ENCODE measurements at places on chromosomes 7 and 10.

DNA sequence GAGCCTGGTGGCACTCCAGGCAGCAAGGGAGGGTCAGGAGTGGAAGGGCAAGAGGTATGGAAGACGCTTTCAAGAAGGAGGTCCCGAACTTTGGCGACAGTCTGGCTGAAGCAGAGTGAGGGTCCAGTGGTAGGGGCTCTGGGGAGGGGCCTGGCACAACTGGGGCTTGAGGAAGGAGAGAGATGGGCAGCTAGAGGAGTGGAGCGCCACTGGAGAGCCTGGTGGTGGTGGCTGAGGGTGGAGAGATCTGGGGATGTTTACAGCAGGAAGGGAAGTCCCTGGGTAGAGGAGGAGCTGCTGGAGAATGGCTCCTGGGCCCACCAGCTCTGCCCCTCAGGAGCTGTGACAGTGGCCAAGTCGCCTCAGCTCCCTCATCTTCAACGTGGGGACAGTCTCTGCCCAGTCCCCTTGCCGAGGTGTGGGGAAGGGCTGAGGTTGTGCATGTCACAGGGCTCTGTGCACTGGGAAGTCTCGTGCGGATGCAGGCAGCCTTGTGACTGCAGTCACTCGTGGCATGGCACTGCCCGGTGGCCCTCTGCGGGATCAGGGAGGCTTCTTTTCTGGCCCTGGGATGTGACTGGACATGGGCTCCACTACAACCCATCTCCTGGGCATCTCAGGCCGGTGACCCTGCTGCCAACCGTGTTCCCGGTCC lies 18.5 kb downstream of the UBTD1 start:
- no peak for DNase-seq

- peak; percentile 71 for DNase-seq
Observed at GRCh38 chr7:128398016-128398840, 11.6 kb downstream of the IMPDH1 start.

DNA sequence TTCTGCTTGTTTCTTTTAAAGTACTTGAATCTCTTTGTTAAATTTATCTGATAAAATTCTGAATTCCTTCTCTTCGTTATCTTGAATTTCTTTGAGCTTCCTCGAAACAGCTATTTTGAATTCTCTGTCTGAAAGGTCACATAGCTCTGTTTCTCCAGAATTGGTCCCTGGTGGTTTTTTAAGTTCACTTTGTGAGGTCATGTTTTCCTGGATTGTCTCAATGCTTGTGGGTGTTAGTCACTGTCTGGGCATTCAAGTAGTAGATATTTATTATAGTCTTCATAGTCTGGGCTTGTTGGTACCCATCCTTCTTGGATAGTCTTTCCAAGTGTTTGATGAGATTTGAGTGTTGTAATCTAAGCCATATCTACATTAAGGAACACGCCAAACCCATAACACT lies 1060.6 kb downstream of the LRMDA start:
- DNase-seq = no peak

GRCh38 chr7:129877146-129877792 lies 75.5 kb downstream of the UBE2H start:
- DNase-seq = no peak

DNA sequence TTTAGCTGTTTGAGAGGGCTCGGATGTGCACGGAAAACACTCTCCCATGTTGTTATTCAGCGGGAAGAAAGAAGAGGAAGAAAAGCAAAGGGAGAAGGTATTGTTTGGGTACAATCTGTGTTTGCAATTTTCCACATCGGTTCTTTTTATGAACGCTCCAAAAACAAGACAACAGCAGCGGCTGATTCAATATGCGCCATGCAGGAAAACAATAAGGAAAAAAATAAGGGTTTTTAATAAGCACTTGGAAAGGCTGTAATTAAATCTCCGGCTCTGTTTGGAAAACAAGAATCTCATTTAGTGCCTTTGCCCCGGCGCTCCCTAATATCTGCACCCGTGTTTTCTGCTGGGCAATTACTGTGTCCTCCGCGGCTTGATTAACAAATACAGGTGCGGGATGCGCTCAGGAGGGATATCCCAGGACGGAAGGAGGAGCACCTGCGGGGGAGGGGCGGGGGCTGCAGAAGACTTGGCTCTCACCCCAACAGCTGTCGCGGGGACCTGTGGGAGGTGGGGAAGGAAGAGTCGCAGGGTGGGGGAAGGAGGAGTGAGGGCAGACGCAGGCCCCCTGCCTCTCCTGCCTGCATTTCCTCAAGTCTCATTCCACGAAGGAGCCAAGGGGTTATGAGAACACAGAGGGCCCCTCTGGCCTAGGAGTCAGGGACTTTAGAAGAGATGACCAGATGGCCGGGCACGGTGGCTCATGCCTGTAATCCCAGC lies 181.5 kb upstream of the PODXL start:
- DNase-seq = no peak

DNA sequence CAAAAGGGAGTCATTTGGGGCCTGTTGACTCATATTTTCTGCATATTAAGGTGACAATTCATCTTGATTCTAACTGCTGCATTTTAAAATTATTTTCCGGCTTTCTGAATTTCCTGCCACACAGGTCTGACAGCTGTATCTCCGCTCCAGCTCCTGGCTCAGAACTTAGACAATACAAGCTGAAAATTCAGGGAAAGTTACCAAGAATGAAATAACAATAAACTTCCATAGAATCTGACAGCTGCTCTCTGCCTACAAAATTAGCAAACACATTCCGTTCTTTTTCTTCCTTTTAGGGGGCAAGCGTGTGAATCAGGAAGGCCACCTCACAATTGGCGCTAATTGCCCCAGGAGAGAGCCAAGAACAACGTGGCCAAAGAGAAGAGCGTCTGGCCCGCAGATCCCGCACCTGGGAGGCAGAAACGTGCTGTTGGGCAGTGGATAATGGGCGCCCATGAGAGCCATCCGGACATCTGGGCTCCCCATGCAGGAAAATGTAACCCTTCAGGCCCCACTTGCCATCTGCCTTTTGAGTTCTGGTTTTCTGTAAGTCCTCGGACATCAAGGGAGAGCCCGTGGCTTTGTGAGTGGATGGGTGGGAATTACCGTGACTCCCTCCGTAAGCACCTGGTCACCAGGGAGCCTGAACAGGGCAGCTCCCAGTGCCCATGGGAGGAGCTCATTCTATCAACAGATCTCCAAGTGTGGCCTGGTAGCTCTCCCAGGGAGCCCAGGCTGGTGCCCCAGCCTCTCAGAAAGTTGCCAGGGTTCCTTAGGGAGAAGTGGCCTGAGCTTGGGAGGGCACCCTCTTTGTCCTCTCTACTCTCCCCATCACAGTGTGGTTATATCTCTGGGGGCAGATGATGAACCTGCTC lies 5.0 kb downstream of the CLRN3 start:
- DNase-seq = no peak

GRCh38 chr7:73932364-73932763 lies 71.4 kb downstream of the TMEM270 start:
- no peak for DNase-seq

- no peak for DNase-seq
Observed at GRCh38 chr7:27155816-27156507, 513 bp downstream of the HOXA7 start.

- no peak for DNase-seq
Observed at GRCh38 chr10:86946213-86947155, 10.9 kb downstream of the MMRN2 start.

- DNase-seq = no peak
Observed at GRCh38 chr10:18479502-18479901, 171.9 kb downstream of the NSUN6 start.

DNA sequence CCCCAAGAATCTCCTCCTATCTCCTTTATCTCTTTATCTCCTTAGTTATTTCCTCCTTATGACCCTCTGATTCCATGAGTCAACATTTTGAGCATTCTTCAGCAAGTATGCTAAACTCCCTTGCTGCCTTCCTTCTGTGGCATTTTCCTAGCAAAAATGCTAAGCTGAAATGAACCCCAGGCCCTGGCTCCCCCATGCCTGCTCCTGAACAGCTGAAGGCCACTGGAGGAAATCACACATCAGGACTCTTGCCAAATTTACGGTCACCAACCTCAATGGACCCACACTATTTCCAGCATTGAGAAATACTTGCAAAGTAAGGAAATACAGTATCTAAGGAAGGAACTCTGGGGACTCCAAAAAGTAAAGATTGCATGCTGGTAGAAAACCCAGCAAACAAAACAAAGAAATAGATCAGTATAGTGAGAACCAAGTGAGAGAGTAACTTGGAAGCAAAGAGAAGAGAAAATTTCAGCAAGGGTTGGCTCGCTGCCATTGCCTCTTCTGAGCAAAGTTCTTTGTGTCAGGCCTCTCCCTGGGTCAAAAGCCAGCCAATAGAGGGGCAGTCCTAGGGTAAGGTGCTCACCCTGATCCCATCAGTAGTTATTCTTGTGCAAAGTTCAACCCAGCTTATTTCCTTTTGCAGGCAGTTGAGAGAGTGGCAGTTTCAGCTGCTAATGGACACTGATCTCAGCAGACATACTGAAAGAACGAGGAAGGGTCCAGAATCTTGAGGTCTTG lies 5.1 kb upstream of the PLEKHS1 start:
- no peak for DNase-seq

DNA sequence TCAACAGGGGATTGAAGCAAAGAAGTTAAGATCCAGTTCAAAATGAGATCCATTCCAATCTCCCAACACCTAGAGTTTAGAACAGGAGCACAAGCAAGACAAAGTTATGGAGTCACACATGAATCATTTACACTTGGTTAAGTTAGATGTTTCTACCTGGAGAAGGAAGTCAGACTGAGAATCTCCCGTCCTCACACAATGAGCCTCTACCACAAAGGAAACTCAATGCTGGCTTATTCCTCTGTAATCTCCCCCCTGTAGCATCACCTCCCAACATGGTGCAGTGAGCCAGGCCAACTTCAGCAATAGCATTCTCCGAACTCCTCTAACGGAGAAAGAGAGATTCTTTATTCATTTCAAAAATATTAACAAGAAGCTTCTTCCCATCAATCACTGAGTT lies 82.2 kb downstream of the ELMO1 start:
- no peak for DNase-seq

DNA sequence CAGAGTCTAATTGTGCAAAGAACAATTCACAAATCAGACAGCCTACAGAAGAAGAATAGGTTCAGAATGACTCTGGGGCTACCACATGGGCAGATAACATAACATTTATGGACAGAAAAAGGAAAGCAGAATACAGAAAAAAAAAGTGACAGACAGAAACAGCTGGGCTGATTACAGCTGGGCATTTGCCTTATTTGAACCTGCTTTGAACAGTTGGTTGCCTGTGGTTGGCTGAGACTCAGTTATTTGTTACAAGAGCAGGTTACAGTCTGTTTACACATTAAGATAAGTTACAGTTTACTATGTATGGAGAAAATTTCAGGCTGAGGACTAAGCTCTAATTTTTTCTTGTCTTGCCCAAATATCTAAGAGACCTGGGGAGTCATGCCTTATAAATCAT lies 327.2 kb downstream of the GALNT17 start:
- DNase-seq = no peak

DNA sequence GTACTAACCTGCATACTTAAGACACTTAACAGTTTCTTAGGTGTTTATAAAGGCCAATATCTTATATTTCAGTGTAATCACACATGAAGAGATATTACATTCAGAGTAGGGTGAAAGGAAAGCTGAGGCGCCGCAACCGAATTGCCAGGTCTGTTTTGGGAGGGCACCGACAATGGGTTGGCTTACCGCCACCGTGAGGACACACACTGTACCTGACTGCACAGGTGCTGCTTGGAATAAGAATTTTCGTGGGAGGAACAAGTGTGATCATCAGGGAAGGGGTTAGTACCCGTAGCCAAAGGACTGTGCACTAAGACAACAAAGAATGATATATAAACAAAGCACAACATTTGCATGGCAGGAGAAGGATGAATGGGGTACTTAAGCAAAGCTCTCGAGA lies 591.8 kb downstream of the SUGCT start:
- no peak for DNase-seq

GRCh38 chr10:112761256-112761655 lies 188.8 kb upstream of the TCF7L2 start:
- DNase-seq = no peak
